Keratinocyte (primary cell): ENCODE measurements at places on chromosomes 2 and 18.

GRCh38 chr2:236576953-236577352, 7.3 kb downstream of the ACKR3 start:
- DNase-seq, result no peak

GRCh38 chr2:94725543-94725942, 145.7 kb upstream of the TEKT4 start:
- no peak for DNase-seq

DNA sequence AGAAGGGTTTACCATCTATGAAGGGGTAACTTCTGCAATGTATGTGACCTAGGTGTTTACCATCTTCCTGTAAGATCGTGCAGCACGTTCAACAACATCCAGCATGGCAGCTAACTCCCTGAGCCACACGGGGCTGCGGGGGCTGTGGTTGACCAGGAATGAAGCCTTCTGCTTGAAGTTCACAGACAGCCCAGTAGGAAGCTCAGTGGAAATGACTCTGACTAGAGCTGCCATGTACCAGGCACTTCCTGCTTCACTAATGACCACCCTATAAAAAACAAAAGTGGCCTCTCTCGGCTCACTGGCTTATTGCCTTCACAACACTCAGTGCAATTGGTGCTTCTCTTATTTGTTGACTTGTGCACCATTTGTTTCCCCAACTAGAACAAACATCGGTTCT, 99.7 kb upstream of the SMAD7 start:
- DNase-seq, result no peak

DNA sequence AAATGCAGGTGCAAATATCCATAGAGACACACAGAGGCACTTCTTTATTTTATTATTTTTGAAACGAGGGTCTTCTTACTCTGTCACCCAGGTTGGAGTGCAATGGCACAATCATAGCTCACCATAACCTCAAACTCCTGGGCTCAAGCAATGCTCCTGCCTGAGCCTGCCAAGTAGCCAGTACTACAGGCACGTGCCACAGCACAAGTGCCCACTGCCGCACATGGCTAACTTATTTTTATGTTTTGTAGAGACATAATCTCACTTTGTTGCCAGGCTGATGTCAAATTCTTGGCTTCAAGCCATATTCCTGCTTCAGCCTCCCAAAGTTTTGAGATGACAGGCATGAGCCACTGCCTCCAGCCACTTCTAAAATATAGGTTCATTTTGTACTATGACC, 537.6 kb downstream of the THSD7B start:
- no peak for DNase-seq

GRCh38 chr2:148614322-148615049, 30.1 kb upstream of the EPC2 start:
- DNase-seq, result peak; percentile 90

- DNase-seq, result no peak
Measured at GRCh38 chr2:102080451-102081242, 61.9 kb upstream of the IL1R1 start.

DNA sequence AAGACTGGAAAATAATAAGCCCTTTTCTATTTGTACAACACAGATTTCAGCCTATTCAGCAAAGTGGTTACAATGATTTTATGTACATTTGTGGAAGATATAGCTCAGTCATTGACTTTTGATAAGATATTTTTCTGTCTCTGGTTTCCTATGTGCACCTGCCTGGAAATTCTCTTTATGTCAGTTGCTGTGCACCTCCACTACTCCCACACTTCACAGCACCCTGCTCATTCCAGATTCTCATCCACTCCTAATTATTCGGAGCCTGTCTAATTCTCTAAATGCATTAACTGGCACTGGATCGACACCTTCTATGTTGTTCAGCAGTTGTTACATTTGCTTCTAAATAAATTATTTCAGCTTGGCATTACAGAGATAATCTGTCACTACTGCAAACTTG, 275.1 kb upstream of the RND3 start:
- no peak for DNase-seq

- DNase-seq, result no peak
Measured at GRCh38 chr2:68100189-68100588, 37.4 kb upstream of the C1D start.

GRCh38 chr2:98378196-98378595, 31.9 kb downstream of the CNGA3 start:
- DNase-seq, result no peak

- no peak for DNase-seq
Measured at GRCh38 chr2:156065912-156066311, 266.6 kb downstream of the NR4A2 start.

DNA sequence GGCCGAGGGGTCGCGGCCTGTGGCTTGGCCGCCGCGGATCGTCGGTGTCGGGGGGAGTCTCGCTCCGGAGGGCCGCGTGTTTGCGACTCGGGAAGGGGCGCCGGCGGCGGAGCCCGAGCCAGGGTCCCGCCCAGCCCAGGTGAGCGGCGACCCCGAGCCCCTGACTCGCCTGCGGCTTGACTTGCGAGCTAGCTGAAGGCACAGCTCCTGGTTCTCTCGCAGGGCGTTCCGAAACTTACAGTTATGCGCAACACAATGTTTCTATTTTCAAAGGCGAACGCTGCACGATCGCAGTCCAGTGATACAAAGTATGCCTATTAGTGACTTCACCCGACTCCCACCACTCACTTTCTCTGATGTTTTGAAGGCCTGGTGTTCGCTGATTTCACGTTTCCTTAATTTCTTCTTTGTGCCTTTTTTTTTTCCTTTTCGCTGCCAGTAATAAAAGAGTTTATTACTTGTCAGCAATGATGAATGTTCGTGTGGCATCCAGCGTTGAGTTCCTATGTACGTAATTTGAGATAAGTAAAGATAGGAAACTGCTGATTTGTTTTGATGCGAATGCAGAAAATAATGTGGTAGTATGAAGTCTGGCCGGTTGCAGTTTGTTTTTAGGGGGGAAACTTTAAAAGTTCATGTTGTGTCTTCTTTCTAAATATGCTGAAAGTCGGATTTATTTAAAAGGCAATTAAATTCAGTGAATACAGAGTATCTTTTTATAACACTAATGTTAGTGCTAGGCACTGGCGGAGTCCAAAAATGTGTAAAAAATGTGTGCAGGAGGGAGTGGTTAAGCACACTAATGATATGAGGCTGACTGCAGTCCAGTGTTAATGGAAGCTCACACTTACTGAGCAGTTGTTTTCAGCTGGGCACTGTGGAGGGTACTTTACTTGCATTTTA, 706 bp downstream of the UBXN2A start:
- no peak for DNase-seq

DNA sequence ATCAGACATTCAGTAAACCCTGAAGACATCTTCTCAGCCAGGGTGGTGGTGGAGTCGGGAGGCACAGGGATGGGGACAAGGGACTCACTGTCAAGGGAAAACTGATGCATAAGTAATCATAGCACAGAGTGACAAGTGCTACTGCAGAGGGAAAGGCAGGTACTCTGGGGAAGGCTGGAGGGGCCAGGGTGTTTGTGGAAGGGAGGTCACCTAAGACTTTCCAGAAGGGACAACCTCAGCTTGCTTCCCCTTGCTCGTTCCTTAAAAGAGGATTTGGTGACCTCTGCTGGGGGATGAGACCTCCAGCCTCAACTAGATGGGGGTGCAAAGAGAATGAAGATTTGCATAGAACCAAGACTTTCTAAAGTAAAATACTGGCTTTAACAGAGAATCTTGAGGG, 99.5 kb downstream of the SLC4A3 start:
- DNase-seq, result no peak

- no peak for DNase-seq
Measured at GRCh38 chr2:43358410-43359201, 132.2 kb upstream of the ZFP36L2 start.

- DNase-seq, result no peak
Measured at GRCh38 chr2:21993002-21993401, 869.2 kb downstream of the TDRD15 start.

- no peak for DNase-seq
Measured at GRCh38 chr2:233422649-233423551, 68.6 kb downstream of the DGKD start.

GRCh38 chr2:68753318-68753717, 18.7 kb downstream of the ARHGAP25 start:
- DNase-seq, result no peak

- DNase-seq, result no peak
Measured at GRCh38 chr18:49967636-49968313, 154.4 kb upstream of the ACAA2 start.

- DNase-seq, result no peak
Measured at GRCh38 chr2:190656301-190656700, 7.4 kb downstream of the NAB1 start.

- no peak for DNase-seq
Measured at GRCh38 chr2:213225866-213226265, 58.4 kb upstream of the SPAG16 start.

DNA sequence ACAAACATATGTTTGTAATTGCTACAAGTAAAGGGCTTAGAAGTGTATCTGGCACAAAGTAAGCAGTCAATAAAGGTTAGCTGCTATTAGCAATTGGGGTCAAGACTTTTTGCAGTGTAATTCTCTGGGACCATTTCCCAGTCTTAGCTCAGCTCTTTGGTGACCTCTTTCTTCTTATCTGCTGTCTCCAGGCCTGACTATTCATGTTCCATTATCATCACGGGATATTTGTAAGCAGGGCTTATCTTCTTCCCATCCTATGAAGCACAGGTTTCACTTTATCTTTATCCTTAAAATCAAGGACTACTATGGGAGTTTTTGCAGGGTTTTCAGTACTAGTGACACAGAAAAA, 131.7 kb downstream of the DOCK10 start:
- DNase-seq, result no peak

GRCh38 chr18:37452015-37452414, 113.6 kb downstream of the CELF4 start:
- DNase-seq, result no peak

- DNase-seq, result no peak
Measured at GRCh38 chr2:222796413-222797103, 64.3 kb upstream of the ACSL3 start.

DNA sequence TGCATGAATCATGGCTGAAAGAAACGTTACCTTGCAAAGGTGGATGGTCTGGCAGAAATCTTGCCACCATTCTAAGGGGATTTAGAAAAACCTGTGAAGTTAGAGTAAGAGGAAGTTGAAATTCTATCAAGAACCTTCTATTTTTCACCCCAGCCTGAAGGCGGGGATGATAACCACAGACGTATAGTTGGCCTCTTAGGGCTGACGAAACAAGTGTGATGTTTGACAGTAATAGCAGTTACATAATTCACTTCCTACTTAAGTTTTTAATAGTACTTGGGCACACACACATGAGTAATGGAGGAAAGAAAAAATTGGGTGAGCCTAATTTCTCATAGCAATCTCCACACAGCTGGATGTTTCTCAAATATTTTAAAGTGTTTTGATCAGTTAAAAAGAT, 336.6 kb upstream of the SALL3 start:
- DNase-seq, result no peak

DNA sequence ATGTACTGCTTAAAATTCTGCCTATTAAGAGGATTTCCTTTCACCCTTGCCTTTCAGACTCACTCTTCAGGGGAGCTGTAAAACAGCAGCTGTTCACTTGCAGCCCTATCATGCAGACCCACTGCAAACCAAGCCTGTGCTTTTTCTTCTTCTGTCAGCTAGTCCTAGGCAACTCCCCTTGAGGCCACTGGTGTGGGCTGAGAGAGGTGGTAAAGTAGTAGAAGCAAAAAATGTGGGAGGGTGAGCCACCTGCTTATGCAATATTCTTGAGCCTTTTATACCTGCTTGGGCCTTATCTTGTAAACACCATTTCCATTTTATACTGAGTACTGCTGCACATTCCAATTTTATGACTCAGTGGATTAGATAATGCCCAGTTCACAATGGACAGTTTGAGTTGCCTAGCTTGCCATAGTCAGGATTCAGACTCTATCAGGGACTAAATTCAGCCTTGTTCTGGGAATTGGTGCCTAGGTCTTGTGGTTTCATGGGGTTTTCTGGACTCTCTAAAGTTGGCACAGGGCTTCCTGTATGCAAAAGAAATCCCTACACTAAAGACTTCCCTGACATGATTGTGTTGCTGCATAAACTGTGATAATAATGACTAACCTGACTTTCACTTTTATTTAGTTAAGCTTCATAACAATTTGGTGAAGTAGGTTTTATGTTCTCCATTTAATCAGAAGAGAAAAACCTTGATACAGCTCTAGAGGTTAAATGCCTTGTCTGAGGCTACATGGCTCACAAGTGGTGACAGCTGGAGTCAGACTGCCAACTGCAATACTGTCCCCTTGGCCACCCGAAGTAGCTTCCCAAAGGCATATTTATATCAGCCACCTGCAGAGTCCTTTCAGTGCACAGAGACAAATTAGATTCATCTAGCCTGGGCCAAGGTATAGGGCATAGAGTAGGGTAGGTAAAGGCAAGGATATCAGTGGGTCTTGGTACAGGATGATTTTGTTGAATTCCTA, 47.4 kb upstream of the KDM3A start:
- no peak for DNase-seq

DNA sequence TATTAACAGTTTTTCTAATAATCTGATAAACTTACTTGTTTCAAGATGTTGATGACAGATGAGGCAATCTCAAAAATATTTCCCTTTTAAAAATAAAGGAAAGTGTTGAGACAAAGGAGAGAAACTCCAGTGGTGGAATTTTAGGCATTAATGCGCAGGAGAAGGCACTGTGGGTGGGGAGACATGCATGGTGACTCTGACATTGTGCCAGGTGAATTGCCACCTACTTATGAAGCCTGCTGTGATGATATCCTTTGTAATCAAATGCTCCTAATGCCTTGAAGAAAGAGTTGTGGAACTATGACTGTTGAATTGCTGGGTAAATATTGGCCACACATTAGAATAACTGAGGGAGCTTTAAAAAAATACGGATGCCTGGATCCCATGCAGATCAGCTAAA, 101.4 kb downstream of the PLA2R1 start:
- no peak for DNase-seq

DNA sequence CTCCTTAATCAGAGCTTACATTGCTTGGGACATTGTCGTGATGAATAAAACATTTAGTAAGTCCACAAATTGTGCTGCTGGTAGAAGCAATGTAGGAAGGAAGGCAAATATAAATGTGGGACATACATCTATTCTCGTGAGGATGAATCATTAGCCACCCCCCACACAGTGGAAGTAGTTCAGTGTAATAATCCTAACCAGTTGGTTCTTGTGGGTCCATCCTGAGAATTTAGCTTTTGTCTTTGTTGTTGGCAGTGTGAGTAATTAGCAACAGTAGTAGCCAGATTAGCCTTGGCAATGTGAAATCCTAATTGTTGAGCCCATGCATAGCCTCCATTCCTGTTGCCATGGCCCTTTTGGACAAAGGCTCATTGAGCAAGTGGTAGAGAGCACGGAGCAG, 532.1 kb downstream of the FBXO15 start:
- DNase-seq, result no peak

DNA sequence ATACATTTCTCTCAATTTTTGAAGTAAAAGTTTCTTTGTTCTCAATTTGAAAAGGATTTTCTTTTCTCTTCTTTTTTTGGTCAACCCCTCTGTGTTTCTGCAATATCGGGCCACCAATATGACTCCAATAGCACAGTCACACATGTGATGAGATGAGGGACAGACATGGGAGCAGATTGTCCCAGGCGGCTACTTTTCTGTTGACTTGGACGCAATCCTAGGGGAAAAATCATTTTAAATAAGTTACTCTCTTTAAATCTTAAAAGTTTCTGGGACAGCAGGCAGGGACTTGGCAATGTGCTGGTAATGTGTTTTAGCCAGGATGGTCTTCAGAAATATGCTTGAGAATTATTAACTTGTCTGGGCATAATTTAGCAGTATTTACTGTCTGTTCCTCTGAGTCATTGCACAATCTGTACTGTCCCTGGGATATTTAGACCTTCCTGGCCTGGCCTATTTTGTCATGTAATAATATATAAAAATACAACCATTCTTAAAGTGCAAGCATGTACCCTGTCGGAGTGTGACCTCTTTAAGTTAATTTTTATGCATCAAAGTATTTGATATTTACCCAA, 388.5 kb upstream of the FANCL start:
- DNase-seq, result no peak

GRCh38 chr18:67433971-67434370, 82.5 kb downstream of the DSEL start:
- no peak for DNase-seq
